ENCODE measurements at places on chromosomes 11 and 22.

DNA sequence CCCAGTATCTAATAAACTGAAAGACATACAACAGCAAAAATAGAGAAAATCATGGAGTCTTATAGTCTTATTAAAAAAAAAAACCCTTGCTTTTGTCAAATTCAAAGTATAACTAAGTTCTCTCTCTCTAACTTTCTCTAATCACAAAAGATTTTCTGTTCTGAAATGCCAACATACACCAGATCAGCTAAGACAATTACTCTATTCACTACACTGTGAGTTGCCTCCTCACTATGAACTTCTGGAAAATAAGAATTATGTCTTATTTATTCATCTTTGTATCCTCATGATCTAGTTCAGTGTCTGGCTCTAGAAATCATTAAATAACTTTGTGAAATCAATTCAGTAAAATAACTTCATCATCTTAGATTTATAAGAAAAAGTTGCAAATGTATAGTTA is 12.7 kb downstream of the FAM76B start:
- no peak for DNase-seq

GRCh38 chr11:128686745-128687177 is 7.1 kb upstream of the FLI1 start:
- no peak for DNase-seq

DNA sequence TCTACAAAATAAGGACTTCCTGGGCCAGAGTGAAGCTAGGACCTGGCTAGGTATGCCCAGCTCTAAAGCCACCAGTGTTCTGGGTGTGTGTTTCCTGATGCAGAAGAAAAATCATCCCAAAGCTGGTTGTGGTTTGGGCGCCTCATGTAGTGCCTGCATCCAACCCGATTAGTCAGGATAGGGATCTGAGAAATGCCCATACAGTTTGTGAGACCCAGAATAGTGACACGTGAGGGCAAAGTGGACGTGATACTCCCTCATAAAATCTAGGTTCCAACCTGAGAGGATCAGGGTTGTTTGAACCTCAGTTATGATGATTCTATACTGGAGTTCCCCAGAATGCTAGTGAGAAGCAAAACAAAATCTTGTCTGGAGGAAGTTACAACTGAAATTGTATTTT is 238.4 kb downstream of the TBC1D22A start:
- peak; percentile 20 for DNase-seq

DNA sequence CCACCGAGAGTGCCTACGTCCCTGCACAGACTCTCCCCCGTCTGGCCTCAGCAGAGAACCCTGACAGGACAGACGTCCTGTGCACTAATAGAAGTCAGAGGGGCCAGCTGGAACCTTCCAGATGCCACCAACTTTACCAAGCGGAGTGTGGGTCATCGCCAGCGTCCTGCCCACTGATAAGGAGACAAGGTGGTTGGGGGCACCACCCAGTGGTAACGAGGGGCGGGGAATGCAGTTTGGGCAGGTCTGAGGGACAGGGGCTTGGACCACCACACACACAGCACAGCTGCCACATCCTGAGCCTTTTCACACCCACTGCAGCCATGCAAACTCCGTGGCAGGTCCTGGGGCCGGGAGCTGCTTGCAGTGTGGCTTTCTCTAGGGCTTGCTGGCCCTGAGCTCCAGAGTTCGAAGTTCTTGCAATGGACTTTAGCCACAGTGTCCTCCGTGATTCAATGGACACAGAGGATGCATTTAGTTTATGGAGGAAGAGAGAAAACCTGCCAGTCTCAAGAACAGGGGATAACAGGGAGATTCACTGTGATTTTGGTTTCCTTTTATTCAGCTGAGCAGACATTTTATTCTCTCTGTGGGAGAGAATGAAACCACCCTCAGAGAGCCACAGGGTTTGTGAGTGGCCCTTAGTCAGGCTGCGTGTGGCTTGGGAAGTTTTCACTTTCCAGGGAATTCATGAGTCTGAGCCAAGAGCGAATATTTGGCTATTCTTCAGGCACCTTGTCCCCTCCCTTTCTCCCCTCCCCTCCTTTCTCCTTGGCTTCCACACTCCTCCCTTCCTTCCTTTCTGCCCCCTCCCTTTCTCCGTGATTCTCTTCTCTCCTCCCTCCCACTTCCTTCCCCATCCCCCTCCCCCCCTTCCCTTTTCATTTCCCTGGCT is 13.1 kb downstream of the MRGPRG start:
- no peak for DNase-seq
